ENCODE measurements at places on chromosomes 5 and 9.

GRCh38 chr9:127519301-127520166, 68.2 kb downstream of the LRSAM1 start:
- no peak for DNase-seq

DNA sequence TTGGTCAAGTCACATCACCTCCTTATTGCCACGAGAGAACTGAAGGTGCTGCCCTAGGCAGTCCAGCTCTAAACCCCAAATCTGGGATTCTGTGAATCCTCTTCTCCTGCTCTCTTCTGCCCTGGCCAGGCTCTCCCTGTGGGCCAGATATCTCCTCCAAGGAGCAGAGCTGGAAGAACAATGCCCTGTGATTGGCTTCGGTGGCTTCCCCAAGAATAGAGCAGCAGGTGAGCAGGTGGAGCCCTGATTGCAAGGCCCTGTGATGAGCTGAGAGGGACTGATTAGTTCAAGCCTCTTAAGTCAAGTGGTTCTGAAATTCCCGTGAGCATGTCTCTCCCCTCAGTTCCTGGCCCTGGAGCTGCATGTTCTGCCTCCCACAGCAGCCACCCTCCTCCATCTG, 175.3 kb upstream of the BRINP1 start:
- DNase-seq = peak; percentile 18

DNA sequence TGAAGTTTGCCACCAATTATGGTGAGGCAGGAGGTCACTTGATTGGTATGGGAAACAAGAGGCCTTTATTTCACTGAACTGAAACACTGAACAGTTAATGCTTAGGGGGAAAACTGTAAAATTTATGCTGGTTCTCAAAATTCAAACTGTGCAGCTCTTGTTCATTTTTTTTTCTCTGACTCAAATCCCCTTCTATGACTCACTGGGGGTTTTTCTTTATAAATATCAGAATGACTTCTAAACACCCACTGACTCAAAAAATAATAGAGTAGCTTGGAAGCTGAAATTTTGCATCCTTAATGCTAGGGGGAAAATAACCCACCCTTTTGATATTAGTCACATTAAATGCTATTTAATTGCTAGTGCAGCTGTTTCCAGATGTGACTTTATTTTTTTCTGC, 24.1 kb upstream of the OTP start:
- no peak for DNase-seq

GRCh38 chr5:19978476-19978875, 9.5 kb downstream of the CDH18 start:
- no peak for DNase-seq

DNA sequence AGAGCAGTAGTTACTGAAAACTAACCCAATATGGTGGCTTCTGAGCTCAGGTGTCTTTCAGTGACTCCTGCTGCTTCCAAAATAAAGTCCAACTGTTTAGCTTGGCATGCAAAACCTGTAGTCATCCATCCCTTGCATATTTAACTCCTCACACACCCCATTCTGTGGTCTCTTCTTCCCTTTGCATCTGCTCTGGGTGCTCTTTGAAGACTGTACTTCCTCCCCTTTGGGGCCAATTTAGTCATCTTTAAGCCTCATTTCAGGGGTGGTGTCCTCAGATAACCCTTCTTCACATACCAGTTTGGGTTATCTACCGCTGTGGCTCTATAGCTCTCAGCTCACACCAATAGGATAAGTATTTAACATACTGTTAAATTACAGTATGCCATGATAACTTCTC, 209.9 kb upstream of the DMRT1 start:
- no peak for DNase-seq

DNA sequence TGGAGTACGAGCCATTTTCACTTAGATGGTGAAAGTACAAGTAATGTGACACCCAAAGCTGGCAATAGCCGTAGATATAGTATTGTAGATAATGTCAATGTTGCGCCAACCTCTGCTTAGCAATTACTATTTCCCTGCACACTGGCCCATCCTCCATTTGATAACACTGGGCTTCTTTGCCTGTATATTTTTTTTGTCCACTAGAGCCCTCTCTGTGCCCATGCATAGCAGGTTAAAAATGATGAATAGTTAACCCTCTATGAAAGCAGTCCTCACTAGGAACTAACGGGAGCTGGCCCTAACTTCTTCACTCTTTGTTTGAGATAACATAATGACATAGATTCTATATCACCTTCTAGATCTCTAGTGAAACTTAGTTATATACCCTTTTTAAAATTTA, 416.8 kb downstream of the TUSC1 start:
- DNase-seq = no peak

- no peak for DNase-seq
Observed at GRCh38 chr5:72009280-72009679, 98.0 kb upstream of the MAP1B start.

- DNase-seq = no peak
Observed at GRCh38 chr5:95728494-95729114, 2.5 kb upstream of the RHOBTB3 start.

- DNase-seq = no peak
Observed at GRCh38 chr5:119355244-119355638, 578 bp upstream of the TNFAIP8 start.

DNA sequence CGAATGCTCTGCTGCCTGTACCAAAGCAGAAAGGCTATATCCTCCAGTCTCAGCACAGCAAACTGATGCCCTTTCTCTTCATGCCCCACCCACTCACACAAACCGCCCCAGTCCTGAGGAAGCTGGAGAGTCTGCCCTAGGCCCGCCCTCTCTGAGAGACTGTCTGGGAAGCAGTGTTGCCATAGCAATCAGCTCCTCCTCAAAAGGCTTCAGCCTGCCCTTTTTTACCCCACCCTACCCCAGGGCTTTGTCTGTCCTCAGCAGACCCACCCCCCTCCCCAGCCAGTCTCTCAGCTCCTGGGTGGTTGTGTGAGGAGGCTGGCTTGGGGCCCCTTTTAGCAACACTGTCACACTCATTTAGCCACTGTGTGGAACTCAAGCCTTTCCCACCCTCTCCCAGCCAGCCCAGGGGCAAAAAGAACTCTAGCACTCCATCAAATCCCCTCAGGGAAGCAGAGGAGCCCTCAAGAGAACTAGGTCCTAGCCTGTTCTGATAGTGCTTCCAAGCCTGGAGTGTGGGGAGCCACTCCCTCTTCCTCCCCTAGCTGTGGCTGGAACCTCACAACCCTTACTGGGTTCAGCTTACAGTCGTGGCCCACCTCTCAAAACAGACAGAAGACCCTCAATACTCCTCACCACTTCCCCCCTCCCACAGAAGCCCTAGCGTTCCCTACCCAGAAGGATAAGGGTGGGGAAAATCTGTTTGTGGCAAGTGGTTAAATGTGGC, 1.4 kb downstream of the ATOSB start:
- peak; percentile 76 for DNase-seq

DNA sequence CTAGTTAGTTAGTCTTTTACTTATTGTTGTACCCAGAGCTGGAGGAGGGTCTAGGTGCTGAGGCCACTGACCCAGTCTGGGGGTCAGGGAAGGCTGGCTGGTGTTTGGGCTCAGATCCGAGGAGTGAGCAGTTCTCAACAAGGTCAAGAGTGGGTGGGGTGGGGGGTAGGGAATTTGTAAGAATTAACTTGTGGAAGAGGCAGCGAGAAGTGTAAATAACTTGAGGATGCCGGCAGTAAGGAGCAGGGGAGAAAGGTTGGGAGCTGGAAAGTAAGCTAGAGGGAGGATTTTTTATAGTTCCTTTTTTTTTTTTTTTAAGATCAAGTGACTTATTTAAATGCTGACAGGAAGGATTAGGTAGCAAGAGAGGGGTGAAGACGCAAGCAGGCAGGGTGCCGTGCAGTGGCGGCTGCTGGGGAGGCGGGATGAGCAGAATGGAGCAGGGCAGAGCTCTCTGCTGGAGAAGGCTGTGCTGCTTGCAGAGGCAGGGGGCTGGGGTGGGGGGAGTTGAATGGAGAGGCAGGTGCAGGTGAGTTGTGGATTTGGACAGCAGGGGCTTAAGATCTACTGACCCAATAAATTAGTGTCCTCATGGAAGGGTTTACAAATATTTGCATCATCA, 35.3 kb upstream of the SMIM32 start:
- no peak for DNase-seq

GRCh38 chr5:142915813-142916424, 145.7 kb downstream of the ARHGAP26 start:
- DNase-seq = peak; percentile 68

DNA sequence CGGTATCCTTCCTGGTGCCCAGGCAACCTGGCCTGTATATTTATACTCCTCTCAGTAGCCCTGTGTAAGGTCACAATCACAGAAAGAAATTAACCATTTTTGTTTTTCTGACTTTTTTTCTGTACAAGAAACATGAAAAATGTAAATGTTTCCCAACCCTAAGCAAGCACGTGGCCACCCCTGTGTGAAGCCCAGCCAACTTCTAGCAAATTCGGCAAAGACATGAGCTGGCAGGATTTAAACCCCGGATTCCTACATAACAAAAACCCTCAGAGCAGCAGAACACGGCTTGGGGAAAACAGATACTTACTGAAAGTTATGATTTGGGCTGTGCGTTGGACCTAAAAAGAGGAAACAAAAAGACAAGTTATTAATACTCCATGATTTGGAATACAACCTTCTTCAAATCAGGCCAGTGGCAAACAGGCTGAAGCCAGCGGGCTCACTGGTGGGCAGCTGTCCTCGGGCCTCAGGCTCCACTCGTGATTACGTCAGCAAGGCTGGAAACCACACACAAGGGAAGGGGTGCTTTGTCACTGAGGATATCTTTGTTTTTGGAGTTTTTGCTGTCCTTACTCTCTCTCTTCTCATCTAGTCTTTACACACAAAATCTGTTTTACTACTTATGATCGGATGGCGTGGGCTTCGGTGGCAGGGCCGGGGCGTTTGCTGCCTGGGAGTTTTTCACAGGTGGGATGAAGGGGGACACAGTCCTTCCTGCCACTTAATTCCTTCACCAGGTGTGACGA, 194.1 kb downstream of the ROR2 start:
- DNase-seq = no peak

DNA sequence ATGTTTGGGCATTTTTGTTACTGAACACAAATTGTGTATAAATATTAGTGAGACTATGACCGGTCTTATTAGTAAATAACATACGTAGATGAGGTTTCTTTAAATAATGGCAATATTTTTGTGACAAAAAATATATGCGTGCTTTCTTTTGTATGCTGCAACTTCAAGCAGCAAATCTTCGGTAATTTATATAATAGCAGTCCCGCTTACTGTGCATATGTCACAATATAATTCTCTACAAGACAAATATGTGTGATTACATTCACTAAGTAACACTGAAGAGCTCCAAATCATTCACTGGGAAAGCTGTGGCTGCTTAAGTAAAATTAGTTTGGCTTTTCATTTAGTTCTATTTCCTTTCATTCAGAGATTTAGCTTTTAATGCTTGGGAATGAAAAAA, 376.0 kb downstream of the CYLC2 start:
- DNase-seq = no peak

GRCh38 chr5:22306011-22306410, 547.1 kb downstream of the CDH12 start:
- DNase-seq = no peak

GRCh38 chr9:13770956-13771355, 491.5 kb upstream of the MPDZ start:
- no peak for DNase-seq

- no peak for DNase-seq
Observed at GRCh38 chr9:8468045-8468637, 668.6 kb upstream of the DMAC1 start.

- DNase-seq = no peak
Observed at GRCh38 chr5:9052421-9052820, 493.5 kb downstream of the SEMA5A start.

DNA sequence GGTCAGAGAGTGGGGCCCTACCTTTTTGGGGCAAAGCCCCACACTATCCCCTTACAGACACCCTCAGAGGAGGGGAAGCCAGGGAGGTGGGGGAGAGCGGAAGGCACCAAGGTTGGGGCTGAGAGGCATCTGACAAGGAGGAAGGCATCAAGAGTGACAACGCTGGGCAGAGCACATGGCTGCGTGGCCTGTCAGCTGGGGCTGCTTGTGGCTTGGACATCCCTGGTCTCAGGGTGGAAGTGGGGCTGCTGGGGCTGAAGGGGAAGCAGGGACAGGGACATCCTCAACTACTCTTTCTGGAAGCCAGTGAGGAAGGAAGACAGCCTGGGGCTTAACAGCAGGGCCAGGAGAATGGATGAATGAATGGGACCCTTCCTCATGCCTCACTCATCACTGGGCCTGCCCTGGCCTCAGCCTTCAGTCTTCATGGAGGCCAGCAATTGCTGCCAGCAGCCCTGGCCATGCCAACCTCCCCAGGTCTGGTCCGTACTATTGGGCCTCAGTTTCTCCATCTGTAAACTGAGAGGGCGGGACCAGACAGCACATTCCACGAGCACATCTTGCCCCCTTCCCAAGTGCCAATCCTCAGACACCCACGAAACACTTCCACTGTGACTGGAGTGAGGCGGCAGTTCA, 993 bp upstream of the RALGDS start:
- DNase-seq = no peak

GRCh38 chr5:35752012-35752411, 104.7 kb upstream of the IL7R start:
- DNase-seq = no peak

GRCh38 chr5:139426203-139426885, 13.0 kb downstream of the DNAJC18 start:
- no peak for DNase-seq

DNA sequence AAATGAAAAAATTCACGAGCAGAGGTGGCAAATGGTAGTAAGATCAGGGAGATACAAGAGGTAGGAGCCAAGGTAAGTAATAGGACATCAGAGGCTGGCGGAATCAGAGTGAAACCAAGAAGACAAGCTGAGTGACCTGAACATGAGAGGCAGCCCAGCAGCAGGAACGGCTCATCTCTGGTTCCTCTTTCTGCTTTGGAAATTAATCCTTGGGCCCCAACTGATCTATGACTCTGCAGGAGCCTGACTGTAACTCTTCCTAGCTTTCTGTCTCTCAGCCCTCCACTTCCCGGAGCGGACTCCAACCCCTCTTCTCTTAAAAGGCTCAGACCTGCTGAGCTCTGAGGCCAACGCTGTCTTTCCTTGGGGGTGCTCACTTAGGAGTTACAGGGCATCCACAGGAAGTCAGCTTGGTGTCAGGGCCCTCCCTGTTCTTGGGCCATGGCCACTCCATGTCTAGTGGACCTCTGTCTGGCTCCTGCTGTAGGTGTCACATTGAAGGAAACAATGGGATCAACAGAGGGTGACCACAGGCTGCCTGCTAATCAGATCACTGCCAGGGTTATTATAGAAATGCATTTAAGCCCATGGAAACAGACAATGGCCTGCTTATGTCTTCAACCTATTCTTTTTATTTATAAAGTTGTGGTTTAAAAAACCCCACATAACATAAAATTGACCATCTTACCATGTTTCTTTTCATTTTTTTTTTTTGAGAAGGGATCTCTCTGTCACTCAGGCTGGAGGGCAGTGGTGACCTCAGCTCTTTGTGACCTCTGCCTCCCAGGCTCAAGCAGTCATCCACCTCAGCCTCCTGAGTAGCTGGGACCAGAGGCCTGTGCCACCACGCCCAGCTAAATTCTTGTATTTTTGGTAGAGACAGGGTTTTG, 22.5 kb upstream of the SHB start:
- peak; percentile 53 for DNase-seq

GRCh38 chr9:107938801-107939386, 449.3 kb upstream of the KLF4 start:
- DNase-seq = peak; percentile 7

GRCh38 chr5:172362755-172363154, 79.2 kb upstream of the UBTD2 start:
- DNase-seq = no peak

- peak; percentile 59 for DNase-seq
Observed at GRCh38 chr9:19998823-19999455, 210.1 kb upstream of the SLC24A2 start.

GRCh38 chr9:73665253-73665652, 513.6 kb downstream of the ANXA1 start:
- no peak for DNase-seq
